Activated T-cell treated with anti-CD3 and anti-CD28 coated beads, Interleukin-2, amount 50 U/mL, for 48 hours (primary cell): ENCODE measurements at places on chromosomes 4 and X.

DNA sequence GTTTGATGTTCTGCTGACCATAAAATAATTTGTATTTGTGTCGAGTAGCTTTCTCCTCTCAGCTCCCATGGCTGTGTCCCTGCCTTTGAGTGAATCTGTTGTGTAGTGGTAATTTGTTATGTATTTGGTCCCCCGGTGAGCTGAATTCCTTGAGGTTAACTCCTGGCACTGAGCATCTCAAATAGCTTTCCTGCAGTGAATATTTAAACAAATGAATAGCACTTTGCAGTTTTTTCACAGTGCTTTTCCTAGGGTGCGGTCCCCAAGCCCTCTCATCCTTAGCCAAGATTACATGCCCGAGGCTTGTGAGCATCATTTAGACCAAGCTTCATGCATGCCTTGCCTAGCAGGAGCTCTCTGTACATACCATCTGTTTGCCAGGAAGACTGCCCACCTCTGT is 74.2 kb downstream of the CLDN34 start:
- DNase-seq = no peak

- DNase-seq = no peak
Measured at GRCh38 chr4:13484749-13485221, 645 bp upstream of the RAB28 start.

GRCh38 chrX:14676431-14676830 is 147.1 kb downstream of the GLRA2 start:
- no peak for DNase-seq

- peak; percentile 26 for DNase-seq
Measured at GRCh38 chr4:2296631-2297601, 35.0 kb upstream of the MXD4 start.

GRCh38 chr4:48907706-48908477 is 1.3 kb upstream of the OCIAD2 start:
- DNase-seq = no peak

GRCh38 chr4:133151341-133151690 is 2.2 kb downstream of the PCDH10 start:
- DNase-seq = peak; percentile 28

- no peak for DNase-seq
Measured at GRCh38 chrX:108090491-108091263, 665 bp downstream of the PSMD10 start.

- DNase-seq = no peak
Measured at GRCh38 chr4:4619821-4620220, 78.0 kb upstream of the STX18 start.

- DNase-seq = no peak
Measured at GRCh38 chr4:108205859-108206258, 37.1 kb upstream of the LEF1 start.

GRCh38 chr4:183941964-183942363 is 36.9 kb downstream of the STOX2 start:
- DNase-seq = no peak

DNA sequence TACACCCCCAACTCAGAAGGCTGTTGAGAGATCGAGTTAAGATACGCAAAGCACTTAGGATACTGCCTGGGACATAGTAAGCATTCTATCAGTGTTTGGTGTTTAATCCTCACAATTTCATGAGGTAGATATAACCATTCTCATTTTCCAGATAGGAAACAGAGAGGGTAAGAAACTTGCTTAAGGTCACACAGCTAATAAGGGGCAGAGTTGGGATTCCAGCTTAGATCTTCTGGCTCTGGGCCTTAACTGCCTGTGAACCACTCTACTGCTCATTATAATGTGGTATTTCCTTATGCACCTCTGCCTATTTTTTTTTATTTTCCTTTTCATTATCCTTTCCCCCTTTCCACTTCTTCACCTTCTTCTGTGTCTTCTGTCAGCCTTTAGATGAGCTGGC is 242.2 kb upstream of the ANXA3 start:
- DNase-seq = no peak

DNA sequence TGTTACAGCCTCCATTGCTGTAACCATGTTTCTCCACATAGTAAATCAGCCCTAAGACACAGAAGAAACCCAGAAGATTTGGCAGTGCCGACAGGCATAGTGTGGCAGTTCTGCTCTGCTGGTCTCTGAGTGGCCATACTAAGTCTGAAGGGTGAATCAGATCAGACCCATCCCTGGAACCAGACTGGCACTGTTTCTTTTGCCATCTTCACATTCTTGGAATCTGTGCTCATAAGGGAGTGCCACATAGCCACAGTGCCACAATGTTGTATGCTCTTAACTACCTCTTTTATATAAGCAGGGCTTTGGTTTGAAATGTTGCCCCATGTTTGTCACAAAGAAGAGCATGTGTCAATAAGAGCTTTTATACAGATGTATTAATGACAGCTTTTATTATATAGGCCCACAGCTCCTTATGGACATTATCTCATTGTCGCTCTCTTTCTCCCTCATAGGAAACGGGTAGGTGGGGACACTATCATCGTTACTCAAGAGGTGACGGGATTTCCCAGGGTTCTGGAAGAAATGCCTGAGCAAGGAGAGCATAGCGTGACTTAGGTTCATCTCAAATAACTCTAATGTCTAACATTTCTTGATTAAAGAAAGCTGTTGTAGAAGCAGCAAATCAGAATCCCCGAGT is 128.2 kb downstream of the CBR4 start:
- DNase-seq = no peak

DNA sequence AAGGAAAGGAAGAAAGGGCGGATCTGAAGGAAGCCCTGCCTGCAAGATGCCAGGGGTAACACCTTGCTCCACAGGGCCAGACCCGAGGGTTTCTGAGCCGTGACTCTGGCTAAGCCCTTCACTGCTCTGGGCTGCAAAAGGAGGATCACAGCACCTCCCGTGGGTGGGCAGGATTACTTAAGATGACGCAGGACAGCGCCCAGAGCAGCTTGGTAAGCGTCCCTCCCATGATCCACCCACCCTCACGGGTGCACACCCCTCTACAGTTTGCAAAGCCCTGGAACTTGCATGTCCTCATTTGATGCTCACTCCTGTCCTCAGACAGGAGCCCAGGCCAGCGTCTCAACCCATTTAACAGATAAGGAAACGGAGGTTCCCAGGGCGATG is 64.9 kb downstream of the CRMP1 start:
- DNase-seq = no peak

- DNase-seq = no peak
Measured at GRCh38 chr4:37662251-37662650, 23.9 kb downstream of the RELL1 start.

DNA sequence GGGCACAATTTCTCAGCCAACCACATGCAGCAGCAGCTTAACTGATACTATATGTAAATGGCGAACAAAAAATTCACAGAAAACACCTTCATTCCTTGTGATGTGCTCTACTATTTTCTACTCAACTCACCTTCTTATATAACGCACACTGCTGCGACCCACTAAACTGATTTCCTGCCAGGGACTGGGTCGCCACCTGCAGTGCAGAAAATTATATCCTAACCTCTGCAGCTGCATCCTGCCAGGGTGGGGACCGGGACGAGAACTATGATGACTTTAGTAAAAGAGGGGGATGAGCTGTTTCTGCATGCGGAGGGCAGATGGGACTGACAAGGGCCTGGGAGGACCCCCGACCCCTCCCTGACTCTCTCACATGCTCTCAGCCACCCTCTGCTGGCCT is 27.4 kb downstream of the ABLIM2 start:
- no peak for DNase-seq

- DNase-seq = peak; percentile 69
Measured at GRCh38 chr4:7649741-7650531, 215.2 kb upstream of the PSAPL1 start.

- DNase-seq = no peak
Measured at GRCh38 chr4:56752985-56753384, 68.5 kb downstream of the SPINK2 start.

GRCh38 chr4:129403848-129404247 is 307.9 kb downstream of the C4orf33 start:
- DNase-seq = no peak

- no peak for DNase-seq
Measured at GRCh38 chr4:2295900-2296442, 34.1 kb upstream of the MXD4 start.

DNA sequence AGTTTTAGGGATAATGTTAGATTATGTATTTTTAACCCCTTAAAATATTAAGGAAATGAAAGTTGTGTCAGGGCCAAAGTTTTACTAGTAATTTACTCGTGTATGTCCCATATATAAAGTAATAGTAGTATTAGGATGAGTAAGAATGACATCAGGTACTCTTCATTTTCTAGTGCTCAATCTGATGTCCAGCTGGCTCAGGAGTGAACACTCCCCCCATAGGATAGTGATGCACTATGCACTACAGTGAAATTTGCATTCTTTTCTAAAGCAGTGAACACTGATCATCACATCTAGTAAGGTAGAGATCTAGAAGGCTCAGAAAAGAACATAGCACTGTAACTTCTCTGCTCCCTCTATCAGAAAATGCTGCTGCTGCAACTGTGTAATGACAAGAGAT is 409.7 kb downstream of the GLUD2 start:
- no peak for DNase-seq

DNA sequence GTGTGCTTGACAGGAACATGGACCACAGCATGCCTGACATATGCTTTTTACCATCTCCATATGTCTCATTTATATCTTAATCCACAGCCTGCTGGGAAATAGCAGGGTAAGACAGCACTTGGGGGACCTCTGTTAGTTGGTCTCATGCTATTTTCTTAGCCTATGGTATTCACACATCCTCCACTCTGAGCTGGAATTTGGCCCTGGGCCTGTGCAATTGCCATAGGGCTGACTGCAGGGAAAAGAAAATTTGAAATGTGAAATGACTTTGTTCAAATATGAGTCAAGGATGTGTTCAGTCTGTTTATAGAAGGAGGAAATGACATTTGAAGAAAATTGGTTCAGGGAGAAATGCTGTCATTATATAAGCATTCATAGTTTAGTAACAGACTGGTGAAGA is 9.6 kb upstream of the MAP7D3 start:
- no peak for DNase-seq

GRCh38 chr4:139700568-139700967 is 34.9 kb downstream of the MGST2 start:
- no peak for DNase-seq

DNA sequence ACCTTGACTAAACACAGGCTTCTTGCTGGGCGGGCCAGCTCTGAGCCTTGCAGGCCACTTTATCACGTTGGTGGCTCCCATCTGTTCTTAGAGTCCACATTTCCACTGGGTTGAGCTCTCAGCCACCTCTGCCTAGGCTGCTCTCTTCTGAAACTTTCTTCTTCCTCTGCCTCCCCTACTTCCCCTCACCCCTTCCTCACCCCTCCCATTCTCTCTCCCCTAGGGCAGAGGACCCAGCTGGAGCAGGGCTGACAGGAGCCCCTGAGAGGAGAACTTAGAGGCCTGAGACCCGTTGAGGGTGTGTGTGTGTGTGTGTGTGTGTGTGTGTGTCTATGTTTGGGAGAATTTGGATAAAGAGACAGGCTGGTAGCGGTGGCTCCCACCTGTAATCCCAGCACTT is 19.9 kb upstream of the TMSB4X start:
- DNase-seq = no peak

DNA sequence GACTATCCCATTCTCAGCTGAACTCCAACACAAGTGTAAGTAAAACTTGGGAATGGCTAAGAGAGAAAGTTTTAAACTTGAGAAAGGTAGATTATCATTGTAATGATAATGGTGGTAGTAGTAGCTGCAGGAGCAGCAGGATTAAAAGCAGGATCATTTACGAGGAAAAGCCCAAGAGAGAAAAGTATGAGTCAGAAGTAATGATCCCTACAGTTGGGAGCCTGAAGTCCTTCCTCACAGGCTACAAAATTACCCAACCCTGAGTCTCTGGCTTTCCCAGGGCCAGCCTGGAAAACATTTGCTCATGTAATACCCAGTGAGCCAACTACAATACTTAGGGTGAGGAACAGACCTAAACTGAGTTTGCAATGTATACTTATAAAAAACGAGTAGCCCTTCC is 4.4 kb upstream of the PRDM8 start:
- DNase-seq = no peak

- DNase-seq = no peak
Measured at GRCh38 chr4:54527532-54527931, 130.2 kb upstream of the KIT start.

DNA sequence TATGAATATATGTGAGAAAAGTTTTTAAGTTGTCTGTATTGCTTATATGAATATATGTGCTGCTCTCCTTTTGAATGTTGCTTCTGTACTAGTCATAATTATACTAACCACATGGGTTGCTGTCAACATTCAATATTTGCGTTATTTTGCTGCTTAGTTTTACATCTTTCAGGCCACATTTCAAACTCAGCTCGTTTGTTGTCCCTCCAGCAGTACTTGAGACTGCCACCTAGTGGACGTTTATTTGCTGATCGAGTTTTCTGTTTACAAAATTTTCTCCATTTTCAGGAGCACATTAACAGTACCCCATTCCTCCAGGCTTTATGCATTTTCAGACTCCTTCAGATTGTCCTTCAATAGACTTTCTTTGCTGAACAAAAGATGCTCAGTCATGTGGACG is 75.8 kb downstream of the NUDT11 start:
- DNase-seq = no peak

DNA sequence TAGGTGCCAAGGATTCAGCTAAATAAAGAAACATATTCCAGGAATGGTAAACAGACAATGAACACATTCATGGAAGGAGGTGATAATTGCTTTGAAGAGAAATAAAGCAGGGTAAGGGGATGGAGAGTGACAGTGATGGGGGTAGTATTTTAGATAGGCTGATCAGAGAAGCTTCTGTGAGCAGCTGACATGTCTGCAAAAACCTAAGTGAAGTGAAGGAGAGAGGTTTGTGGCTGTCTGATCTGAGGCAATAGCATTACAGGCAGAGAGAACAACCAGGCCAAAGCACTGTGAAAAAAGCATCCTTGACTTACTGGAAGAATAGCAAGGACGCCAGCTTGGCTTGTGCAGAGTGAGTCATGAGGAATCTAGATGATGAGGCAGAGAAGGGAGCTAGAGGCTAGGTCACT is 271.9 kb upstream of the GATB start:
- no peak for DNase-seq

DNA sequence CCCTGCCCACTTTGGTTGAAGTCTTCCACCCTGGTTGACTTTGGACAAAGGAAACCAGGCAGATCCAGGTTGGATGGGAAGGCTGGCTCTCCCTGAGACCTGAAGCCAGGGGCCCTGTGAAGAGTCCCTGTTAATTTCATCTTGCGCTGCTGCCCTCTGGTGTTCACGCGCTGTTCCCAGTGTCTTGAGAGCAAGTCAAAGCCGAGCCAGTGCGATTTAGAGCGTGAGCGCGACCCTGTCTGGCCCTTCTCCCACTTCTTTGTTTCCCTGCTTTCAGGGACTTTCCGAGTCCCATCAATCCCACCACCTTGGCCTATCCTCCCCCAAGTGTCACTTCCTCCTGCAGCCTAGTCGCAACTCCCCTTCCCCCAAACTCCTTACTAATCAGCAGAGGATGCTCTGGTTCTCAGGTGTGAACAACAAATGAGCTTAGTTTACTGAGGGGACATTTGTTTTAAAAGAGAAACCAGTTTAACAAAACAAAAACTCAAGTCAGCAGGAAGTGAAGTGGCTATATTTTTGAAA is 25.8 kb upstream of the CHRNA9 start:
- peak; percentile 96 for DNase-seq
